Stomach (tissue), 19 donors: ENCODE measurements at places on chromosomes 7 and 10. TPM values are rescaled to one million over a fixed set of nuclear protein-coding genes. Genes with fewer than 3 reads are reported as not detected.

GRCh38 chr7:115491744-115492380, 538.7 kb downstream of the TFEC start:
- DNase-seq: no peak

GRCh38 chr7:101172854-101173751, 7.0 kb downstream of the NAT16 start:
- DNase-seq: peak; percentile 82

DNA sequence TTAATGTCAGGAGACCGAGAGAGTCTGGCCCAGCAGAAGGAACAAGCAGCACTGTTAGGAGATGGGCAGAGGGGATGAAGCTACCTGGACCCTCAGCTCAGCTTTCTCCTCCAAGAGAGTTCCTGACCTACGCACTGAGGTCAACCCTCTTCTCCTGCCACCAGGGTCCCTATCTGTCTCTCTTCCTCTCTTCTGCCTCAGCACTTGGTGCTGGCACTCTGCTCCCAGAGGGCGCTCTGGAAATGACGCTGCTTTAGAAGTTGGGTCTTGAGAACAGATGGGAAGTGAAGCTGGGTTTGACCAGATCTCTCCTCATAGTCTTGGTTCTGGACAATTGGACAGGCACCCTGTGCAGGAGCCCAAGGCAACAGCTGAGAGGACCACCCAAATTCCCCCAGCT, 216.0 kb upstream of the AGK start:
- no peak for DNase-seq

GRCh38 chr10:122054048-122055025, 65.4 kb downstream of the TACC2 start:
- peak; percentile 82 for DNase-seq

DNA sequence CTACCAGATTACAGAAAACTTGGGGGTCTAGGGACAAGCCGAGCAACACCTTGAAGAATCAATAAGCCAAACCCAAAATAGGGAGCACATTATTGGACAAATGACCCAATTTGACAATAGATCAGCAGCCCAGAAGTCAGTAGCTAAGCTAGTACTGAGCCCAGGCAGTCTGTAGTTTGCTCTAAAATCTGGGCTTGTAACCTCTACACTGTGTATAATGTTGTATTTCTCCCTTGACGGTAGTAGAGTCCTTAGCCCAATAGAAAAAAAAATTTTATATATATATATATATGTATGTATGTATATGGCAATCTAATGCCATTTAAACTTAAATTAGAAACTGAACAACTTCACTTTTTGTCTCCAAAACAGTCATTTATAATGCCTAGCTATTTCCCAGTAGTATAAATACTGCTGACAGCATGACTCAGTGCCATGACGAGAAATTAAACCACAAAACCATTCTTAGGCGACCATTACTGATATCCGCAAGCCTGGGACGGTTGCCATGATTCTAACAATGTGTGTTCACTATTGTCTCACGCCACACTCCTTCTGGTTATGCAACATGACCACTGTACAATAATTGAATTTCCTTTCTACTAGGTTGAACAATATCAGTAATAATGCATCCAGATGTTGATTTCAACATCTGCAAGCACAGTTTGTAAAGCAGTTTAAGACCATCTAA, 110.5 kb downstream of the IPMK start:
- peak; percentile 46 for DNase-seq

- no peak for DNase-seq
Observed at GRCh38 chr10:42875798-42876341, 93.3 kb downstream of the BMS1 start.

DNA sequence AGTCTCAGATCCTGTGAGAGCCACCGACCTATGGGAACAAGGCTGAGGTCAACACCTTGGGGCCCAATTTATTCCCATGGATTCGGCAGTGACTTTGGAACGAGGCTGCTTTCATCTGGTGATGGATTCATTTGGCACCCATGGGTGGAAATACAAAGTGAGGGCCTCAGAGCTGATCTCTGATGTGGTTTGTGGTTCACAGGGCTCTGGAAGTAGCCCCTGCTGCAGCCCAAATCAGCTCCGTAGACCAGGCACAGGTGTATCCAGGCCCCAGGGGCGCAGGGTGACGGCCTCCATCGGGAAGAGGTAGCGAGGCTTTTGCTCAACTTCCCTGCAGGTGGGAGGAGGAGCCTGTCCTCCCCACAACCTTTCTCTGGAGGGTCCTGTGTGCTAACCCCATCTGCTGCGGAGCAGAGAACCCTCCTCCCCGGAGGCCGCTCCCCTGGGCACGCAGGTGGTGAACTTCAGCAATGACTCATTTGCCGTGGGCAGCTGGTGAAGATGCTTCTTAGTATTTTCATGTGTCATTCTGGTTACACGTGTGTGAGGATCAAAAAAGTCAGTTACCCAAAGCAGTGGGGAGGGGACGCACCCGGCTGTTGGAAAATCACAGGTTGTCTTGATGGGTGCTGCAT, 7.5 kb upstream of the JAKMIP3 start:
- no peak for DNase-seq

GRCh38 chr10:76296957-76297356, 865.5 kb downstream of the LRMDA start:
- DNase-seq: no peak

DNA sequence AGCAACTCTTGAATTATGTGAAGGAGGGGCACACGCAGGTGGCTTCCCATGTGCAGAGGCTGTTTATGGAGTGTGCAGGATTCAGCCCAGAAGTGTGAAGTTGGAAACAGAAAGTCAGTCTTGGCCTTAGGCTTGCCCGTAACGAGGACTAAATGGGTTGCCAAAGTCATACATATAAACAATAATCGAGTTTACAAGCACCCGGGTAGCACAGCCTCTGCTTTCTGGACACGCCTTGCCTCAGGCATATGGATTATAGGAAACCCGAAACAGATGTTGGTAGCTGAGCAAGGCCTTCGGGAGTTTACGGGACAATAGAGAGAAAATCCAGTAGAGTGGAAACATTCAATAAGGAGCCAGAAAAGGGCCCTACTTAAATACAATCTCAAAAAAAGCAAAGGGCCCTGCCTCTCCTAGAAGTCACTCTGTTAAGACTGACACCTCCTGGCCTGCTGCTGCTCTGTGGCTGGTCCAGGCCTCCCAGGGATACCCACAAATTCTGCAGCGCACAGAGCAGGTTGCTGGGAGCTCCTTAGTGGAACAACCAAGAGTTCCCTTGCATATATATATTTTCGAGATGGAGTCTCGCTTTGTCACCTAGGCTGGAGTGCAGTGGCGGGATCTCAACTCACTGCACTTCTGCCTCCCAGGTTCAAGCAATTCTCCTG, 48.5 kb downstream of the SMKR1 start:
- no peak for DNase-seq

DNA sequence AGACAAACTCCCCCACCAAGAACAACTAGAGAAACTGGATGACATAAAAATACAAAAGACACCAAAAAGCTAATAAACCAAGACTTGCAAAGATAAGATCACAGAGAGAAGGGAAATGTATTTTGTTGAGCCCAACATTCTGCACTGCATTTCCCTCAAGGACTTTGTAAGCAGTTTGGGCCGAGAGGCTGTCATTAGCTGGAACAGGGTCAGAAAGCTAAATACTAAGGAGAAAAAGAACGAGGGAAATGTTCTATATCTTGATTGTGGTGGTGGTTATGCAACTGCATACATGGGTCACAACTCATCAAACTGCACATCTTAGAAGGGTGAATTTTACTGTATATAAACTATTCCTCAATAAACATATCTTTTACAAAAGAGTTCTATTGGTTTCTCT, 315.0 kb downstream of the IPMK start:
- DNase-seq: no peak

DNA sequence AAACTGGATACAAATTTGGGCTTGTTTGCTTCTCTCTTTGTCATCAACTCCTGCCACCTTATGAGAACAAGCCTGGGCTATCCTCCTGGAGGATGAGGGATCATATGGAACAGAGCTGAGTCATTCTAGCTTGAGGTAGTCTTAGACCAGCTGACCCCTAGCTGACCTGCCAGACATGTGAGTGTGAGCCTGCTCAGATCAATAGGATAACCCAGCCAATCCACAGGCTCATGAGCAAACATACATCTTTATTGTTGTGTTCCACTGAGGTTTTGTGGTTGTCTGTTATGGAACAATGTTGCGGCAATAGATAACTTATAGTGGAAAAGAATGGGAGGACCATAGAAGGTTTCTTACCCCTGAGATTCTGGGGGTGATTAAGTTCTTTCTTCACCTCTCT, 54.5 kb upstream of the FAM180A start:
- DNase-seq: no peak

GRCh38 chr7:36925691-36926090, 201.4 kb upstream of the AOAH start:
- no peak for DNase-seq

- DNase-seq: peak; percentile 10
Observed at GRCh38 chr7:22051886-22052673, 106.4 kb upstream of the CDCA7L start.

DNA sequence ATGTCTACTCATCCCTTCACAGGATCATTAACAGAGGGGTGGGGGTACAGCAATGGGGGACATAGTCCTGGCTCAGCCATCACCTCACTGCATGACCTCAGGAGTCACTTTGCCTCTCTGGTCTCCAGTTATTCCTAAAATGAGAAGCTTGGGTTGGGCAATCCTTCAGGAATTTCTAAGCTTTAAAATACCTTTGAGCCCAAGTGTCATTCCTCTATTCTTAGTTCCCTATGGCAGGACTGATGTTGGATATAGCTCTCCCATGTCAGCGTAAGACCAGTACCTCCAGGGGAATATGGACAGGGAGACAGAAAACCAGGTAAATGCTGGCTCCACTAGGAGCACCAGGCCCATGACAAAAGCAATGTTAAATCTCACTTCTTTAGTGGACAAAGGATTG, 34.5 kb downstream of the BLNK start:
- DNase-seq: no peak

GRCh38 chr7:20403331-20403730, 72.6 kb downstream of the ITGB8 start:
- DNase-seq: peak; percentile 71

- no peak for DNase-seq
Observed at GRCh38 chr7:135114622-135115021, 33.2 kb upstream of the TMEM140 start.

Gene CFAP43
- total RNA-seq: 1.2 TPM

Gene ZNF518A
- 7.0 TPM for total RNA-seq

Gene ZPBP
- not detected for total RNA-seq

Gene PRTFDC1
- total RNA-seq: 21.6 TPM

Gene CALHM2
- total RNA-seq: 11.6 TPM

Gene SNX10
- total RNA-seq: not detected

Gene CTAGE8
- total RNA-seq: not detected
